ENCODE measurements at places on chromosomes 7 and 10.

GRCh38 chr10:93149761-93150160 is 76.1 kb downstream of the CYP26A1 start:
- DNase-seq = no peak

GRCh38 chr10:79065091-79065551 is 3.6 kb upstream of the ZMIZ1 start:
- DNase-seq = no peak

DNA sequence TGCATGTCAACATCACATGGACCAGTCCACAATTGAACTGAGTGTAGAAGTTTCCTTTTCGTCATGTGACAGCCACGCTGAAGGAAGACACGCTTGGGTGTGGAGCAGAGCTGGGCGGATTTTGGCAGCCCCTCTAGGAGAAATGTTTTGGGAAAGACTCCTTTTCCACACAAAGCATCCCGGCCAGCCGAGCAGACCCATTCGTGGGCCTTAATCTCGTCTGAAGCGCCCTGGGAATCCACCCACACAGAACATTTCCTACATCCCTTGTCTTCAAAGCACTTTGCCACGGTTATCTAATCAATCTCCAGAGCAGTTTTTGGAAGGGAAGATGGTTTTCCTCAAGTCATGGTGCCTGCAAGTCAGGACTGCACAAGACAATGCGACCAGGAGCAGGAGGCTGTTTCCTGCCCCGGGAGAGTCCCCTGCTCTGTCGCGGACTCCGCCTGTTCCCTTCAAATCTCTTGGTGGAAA is 8.4 kb upstream of the IFT22 start:
- DNase-seq = no peak

DNA sequence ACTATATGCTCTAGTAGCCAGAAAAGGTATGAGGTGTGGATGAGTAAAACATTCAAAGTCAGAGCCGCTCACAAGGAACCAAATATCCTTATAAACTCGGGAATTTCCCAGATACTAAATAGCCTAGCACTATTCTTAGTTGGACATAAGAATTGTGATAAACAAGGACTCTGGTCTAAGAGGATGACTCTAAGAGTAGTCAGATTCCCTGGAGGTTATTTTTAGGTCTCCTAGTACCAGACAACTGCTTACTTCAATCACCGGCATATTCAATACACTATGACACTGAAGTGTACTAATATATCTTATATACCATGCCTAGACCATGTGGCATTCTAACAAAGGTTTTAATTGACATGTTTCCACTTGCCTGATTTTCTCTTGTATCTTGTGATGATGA is 56.5 kb downstream of the LMBR1 start:
- DNase-seq = no peak

- no peak for DNase-seq
These were observed 15.1 kb upstream of the ATE1 start for GRCh38 chr10:121942749-121943416.

GRCh38 chr7:76302347-76303201 is at the start of gene HSPB1:
TSS of gene HSPB1 (plus strand) at chr7:76302673. CDS start at chr7:76302713, 40 bp downstream.
- peak; percentile 70 for DNase-seq

DNA sequence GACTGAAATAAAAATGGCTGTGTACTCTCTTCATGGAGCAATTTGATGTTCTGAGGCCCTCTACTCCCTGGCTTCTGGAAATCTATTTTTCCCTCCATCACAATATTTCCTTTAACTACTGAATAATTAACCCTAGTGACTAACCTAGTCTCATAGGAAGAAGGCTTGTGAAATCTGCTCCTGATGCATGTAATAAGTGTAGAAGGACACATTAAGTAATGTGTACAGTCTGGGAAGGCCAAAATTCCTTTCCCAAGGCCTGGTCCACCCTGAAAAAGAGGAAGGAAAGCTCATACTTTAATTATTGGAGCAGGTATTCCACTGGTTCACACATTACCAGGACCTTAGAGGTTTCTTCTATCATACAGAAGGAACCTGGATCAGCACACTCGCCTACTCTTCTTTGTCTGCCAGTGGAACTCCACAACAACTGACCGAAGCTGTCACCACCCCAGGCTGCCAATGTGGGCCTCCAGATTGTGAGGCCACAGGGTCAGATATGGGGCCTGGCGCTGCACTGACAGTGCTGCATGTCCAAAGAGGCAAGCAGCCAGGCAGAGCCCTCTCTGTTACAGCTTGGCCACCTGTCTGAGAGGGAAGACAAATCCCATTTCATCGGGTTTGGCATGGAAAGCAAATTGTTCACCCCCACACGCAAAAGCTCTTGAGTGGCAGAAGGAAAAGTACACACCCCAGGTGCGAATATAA is 54.4 kb upstream of the FAM133B start:
- DNase-seq = no peak

GRCh38 chr10:119364645-119365600 is 157.6 kb downstream of the GRK5 start:
- no peak for DNase-seq

DNA sequence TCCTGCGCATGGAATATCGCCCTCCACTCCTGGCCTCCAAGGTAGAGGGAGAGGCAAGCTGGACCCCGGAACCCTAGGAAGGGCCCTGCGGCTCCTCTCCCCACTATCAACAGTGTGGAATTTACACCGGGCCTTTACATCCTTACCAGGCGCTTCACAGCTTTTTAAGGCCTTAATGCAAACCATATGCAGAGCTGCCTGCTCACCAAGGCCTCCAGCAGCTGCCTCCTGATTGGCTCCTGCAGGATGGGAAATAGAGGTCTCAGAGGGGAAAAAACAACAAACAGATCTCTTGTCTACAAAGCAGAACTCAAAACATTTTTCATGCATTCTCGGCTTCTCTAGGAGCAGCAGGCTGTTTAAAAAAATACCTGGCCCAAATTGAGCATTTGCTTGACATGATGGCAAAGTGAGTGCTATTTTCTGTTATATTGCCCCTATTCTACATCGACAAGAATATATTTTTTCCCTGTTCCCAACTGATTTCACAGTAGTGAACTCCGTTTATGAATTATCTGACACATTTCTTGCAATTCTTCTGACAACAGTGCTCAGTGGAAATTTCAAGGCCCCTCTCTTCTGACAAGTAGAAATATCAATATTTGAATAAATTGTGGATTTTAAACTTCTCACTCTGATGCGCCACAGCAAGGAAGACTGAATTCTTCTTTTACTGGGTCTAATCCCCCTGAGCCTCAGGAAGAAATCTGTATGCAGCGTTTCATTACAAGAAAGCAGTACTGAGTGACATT is 51.7 kb downstream of the EBF3 start:
- no peak for DNase-seq
